ENCODE measurements at places on chromosomes 5 and 9.

GRCh38 chr5:133521801-133522200, 90.5 kb downstream of the FSTL4 start:
- no peak overlapping the region for H3K4me3 ChIP-seq
- no peak overlapping the region for H3K27ac ChIP-seq

DNA sequence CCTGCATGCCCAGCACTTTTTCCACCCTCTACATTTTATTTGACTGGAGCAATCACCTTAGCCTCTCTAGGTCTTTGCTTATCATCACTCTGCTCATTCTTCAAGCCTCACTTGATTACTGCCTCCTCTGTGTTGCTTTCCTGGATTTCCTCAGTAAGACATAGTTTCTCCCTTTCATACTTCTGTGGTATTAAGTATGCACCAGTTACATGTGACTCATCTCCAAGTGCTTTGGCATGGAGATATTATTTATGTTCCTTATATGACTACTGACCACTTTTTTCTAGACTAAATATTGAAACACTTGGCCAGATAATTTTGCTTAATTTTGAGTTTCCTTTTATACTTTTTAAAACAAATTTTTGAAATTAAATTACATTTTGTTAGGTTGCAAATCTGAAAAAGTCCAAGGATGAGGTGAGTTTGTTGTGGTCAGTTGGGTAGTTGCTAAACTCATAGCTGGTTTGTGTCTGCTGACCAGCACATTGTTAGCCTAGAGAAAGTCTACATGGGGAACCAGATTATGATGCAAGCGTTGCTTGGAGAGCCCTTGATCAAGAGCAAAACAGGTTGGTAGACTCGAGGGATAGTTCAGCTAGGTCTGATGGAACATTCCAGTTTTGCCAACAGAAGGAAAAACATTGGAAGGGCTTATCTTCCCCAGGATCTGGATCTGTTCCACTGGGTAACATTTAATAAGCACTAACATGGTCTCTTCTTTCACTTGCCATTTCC, 140.2 kb downstream of the TMC1 start:
- no peak for DNase-seq
- H3K27ac ChIP-seq = no peak overlapping the region
- H3K27me3 ChIP-seq = no peaks in the 10 kb centered on the region
- H3K4me3 ChIP-seq = no peak overlapping the region
- H3K4me1 ChIP-seq = no peaks in the 10 kb centered on the region

- no peaks in the 10 kb centered on the region for H3K36me3 ChIP-seq
- H3K27me3 ChIP-seq = no peaks in the 10 kb centered on the region
- no peak overlapping the region for H3K4me3 ChIP-seq
- no peaks in the 10 kb centered on the region for H3K4me1 ChIP-seq
Measured at GRCh38 chr9:77464661-77465060, 183.5 kb downstream of the GNA14 start.

DNA sequence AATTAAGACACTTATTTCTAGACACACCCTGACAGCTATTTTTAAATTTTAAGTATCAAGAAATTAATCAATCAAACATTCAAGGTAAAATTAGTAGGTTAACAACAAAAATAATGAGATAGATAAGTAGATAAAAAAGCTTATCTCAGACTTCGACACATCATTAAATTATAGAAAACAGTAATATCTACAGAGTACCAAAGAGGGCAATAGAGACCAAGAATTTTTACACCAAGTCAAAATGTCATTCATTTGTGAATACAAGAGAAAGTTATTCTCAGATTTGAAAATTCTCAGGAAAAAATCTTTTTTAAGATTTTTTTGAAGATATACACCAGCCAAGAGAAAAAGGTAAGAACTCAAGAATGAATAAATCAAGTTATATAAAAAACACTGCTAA, 445.6 kb downstream of the ACTL7B start:
- DNase-seq = no peak
- H3K27ac ChIP-seq = no peak overlapping the region
- peaks cover 7% of the 10 kb centered on the region for H3K4me1 ChIP-seq
- no peaks in the 10 kb centered on the region for H3K36me3 ChIP-seq
- H3K4me3 ChIP-seq = no peak overlapping the region

DNA sequence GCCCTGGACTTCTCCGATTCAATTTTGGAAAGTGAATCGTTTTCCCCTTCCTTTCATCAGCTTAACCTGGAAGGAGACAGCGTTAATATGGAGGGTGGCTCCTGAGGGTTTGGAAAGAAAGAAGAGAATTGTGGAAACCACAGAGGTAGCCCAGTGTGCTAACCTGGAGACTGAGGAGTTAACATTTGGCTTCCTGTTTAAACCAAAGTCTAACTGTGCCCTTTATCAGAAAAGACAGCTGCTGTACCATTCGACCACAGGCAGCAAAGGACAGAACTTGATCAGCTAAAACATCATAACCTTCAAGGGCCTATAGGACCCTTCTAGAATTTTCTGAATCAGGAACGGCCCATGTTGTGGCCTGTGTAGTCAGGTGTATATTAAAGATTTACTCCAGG, 735 bp downstream of the IDNK start:
- H3K4me1 ChIP-seq = no peaks in the 10 kb centered on the region
- DNase-seq = no peak

GRCh38 chr5:15968993-15969392, 210.6 kb downstream of the MARCHF11 start:
- H3K4me1 ChIP-seq = no peaks in the 10 kb centered on the region
- no peaks in the 10 kb centered on the region for H3K36me3 ChIP-seq
- no peak for DNase-seq
- no peaks in the 10 kb centered on the region for H3K27me3 ChIP-seq
- no peak overlapping the region for H3K27ac ChIP-seq
- H3K4me3 ChIP-seq = no peak overlapping the region

DNA sequence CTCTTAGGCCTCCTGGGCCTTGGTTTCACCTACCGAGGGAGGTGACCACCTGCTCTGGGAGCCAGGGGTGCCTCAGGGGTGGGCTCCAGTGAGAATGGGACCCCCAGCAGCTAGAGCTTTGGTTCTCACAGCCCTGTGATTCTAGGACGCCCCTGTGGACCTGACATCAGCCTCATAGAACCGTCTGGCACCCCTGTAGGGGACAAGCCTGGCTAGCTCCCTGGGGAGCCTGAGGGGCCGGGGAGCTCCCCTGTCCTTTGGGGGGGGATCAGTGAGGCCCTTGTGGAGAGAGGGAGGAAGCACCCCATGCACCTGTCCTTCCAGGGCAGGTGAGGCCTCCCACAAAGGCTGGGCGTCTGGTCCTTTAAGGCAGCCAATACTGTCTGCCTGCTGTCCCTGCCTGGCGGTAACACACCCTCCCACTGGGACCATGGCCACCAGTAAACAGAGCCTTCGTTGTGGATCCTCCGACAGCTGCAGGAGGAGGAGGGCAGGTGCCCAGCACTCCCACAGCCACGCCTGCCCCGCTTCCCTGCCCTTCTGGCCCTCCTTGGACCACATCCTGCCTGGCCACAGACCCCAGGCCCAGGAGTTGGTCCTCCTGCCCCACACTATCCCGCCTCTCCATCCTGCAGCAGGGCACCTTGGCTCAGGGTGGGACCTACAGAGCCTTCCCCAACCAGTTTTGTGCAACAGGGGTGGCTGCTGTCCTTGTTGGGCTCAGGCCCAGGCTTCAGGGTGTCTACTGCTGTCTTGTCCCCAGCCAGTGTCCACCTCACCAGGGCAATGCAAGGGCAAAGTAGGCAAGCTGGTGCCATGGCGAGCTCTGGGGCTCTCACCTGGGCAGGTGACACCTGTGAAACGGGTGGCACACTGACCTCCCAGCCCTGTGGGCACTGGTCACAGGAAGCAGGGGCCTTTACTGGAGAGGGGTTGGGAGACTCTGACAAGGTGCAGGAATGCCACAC, 3.0 kb upstream of the TUBB4B start:
- H3K27ac ChIP-seq = no peak overlapping the region
- H3K36me3 ChIP-seq = peaks cover 10% of the 10 kb centered on the region
- peaks cover 59% of the 10 kb centered on the region for H3K4me1 ChIP-seq
- no peak for DNase-seq

GRCh38 chr9:26809795-26810194, 82.8 kb downstream of the CAAP1 start:
- no peaks in the 10 kb centered on the region for H3K36me3 ChIP-seq
- no peaks in the 10 kb centered on the region for H3K27me3 ChIP-seq
- no peak for DNase-seq
- H3K4me3 ChIP-seq = no peak overlapping the region
- H3K4me1 ChIP-seq = no peaks in the 10 kb centered on the region
- no peak overlapping the region for H3K27ac ChIP-seq

DNA sequence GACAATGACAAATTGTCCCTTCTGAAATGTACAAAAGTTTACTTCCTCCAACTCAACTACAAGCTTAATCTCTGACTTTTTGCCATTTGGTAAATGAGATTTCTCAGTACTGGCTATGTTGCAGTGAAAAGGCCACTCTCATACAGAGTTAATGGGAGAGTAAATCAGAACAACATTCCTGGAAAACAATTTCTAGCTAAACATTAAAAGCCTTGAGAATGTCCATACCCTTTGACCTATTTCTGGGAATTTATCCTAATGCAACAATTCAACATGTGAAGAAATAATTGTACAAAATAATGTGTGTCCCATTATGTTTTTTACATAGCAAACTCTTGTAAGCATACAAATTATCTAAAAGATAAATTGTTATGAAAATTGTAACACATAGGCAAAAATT, 56.3 kb upstream of the SPEF2 start:
- no peaks in the 10 kb centered on the region for H3K27me3 ChIP-seq
- no peak for DNase-seq
- no peaks in the 10 kb centered on the region for H3K4me1 ChIP-seq
- no peaks in the 10 kb centered on the region for H3K36me3 ChIP-seq
- H3K4me3 ChIP-seq = no peak overlapping the region

- no peaks in the 10 kb centered on the region for H3K27me3 ChIP-seq
- no peak for DNase-seq
- H3K36me3 ChIP-seq = no peaks in the 10 kb centered on the region
- H3K4me1 ChIP-seq = peaks cover 22% of the 10 kb centered on the region
- peak overlapping the region; percentile 82 for H3K4me3 ChIP-seq
- H3K27ac ChIP-seq = peak overlapping the region; percentile 79
Measured at GRCh38 chr5:88269222-88269771, 652 bp upstream of the TMEM161B start.

GRCh38 chr5:1815881-1816292, 14.7 kb downstream of the NDUFS6 start:
- H3K27ac ChIP-seq = no peak overlapping the region
- no peaks in the 10 kb centered on the region for H3K27me3 ChIP-seq
- peaks cover 52% of the 10 kb centered on the region for H3K36me3 ChIP-seq

GRCh38 chr5:137462265-137462590, 36.9 kb downstream of the SPOCK1 start:
- H3K27me3 ChIP-seq = peaks cover 4% of the 10 kb centered on the region
- no peaks in the 10 kb centered on the region for H3K36me3 ChIP-seq
- no peak overlapping the region for H3K4me3 ChIP-seq
- DNase-seq = no peak

DNA sequence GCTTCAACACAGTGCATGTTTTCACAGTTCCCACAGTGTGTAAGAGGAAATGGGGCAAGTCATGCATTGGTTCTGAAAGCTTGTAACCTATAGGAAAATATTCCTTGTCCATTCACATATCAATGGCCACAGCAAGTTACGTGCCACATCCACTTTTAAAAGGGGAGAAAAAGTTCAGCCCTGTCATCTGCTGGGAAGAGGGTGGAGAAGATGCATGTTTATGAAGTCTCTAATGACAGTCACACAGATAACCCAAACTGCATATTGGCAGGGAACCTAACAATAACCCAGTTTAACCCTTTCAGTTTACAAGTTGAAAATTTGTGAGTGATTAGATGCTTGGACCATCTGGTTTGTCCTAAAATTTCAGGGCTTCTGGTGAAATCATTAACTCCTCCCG, 159.3 kb downstream of the MTRR start:
- H3K4me1 ChIP-seq = no peaks in the 10 kb centered on the region
- H3K4me3 ChIP-seq = no peak overlapping the region
- H3K27me3 ChIP-seq = no peaks in the 10 kb centered on the region
- H3K27ac ChIP-seq = no peak overlapping the region

GRCh38 chr9:124809211-124809610, 32.3 kb downstream of the OLFML2A start:
- H3K27ac ChIP-seq = no peak overlapping the region
- peaks cover 5% of the 10 kb centered on the region for H3K36me3 ChIP-seq
- no peak for DNase-seq
- H3K4me3 ChIP-seq = no peak overlapping the region
- peaks cover 4% of the 10 kb centered on the region for H3K4me1 ChIP-seq

DNA sequence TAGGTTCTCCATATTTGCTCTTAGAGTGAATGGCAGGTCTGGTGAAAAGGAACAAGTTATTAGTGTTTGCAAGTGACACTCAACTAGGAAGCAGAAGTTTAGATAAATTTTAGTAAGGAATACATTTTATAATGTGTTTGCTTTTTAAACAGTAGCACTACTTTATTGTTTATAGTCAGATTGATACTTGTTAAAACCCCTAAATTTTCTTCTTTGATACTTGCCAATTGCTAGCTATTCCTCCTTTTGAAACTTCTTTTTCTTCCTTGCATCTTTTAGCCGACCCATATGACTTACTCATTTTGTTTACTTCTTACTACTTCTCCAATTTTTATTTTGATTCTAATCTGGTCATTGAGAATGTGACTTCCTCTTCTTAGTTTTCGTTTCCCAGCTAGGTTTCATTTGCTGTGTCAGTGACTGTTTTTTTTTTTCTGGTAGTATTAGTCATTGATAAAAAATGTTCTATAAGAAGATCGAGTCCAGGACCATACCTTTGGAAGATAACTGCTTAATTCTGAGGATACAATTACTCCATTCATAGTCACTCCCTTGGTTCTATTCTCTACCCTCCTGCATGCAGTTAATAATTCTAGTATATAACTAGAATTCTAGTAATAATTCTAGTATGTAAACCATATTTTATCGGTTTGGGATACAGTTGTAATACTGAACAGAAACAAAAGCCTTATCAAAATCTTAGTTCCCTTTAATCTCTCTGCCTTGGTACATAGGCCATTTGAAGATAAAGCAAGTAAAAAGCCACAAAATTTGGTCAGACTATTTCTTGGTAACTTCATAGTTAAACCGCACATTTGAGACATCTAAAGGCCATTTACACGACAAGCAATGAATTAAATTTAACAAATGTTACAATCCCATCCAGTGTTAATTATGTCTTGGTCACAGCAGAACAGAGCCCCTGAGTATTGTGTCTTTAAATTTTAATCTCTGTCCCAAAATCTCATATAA, 2.8 kb upstream of the RICTOR start:
- no peaks in the 10 kb centered on the region for H3K36me3 ChIP-seq
- peaks cover 42% of the 10 kb centered on the region for H3K4me1 ChIP-seq
- H3K27ac ChIP-seq = peak overlapping the region; percentile 97
- peak overlapping the region; percentile 87 for H3K4me3 ChIP-seq
- no peak for DNase-seq

DNA sequence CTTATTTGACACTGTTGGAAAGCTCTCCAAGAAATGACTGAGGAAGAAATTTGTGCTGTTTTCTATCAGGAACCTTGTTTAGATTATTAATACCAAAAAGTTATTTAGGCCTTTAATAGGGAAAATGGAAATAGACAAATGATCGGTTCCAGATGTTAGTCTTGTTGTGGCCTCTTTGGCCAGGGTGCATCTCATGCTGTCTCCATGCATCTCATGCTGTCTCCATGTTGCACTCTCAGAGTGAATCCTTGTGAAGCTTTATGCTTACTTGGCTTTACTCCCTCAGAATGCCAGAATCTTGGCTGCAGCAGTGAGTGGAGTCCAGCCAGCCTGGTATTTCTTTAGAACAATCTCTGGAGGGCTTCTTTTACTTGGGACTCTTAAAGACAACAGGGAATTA, 185.5 kb downstream of the ARHGAP26 start:
- H3K4me1 ChIP-seq = peaks cover 44% of the 10 kb centered on the region
- H3K27me3 ChIP-seq = no peaks in the 10 kb centered on the region
- H3K36me3 ChIP-seq = peaks cover 7% of the 10 kb centered on the region
- DNase-seq = no peak
- H3K27ac ChIP-seq = peak overlapping the region; percentile 63
- no peak overlapping the region for H3K4me3 ChIP-seq

- H3K4me3 ChIP-seq = no peak overlapping the region
- H3K27me3 ChIP-seq = no peaks in the 10 kb centered on the region
- H3K27ac ChIP-seq = no peak overlapping the region
- H3K4me1 ChIP-seq = peaks cover 1% of the 10 kb centered on the region
- H3K36me3 ChIP-seq = no peaks in the 10 kb centered on the region
Measured at GRCh38 chr5:38384396-38384795, 126.0 kb downstream of the EGFLAM start.
